ENCODE measurements at places on chromosomes 11 and 22.

DNA sequence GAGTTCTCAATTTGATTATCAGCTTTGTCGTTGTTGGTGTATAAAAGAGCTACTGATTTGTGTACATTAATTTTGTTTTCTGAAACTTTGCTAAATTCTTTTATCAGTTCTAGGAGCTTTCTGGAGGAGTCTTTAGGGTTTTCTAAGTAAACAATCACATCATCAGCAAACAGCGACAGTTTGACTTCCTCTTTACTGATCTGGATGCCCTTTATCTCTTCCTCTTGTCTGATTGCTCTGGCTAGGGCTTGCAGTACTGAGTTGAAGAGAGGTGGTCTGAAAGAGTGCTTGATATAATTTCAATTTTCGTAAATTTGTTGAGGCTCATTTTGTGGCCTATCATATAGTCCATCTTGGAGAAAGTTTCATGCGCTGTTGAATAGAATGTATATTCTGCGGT lies 213.0 kb downstream of the DLG2 start:
- no peak for DNase-seq

- DNase-seq = no peak
Measured at GRCh38 chr22:46963672-46964545, 201.5 kb downstream of the TBC1D22A start.

- DNase-seq = no peak
Measured at GRCh38 chr11:66457826-66458225, 8.9 kb upstream of the PELI3 start.

- no peak for DNase-seq
Measured at GRCh38 chr22:50436841-50437341, 37.9 kb downstream of the SBF1 start.

DNA sequence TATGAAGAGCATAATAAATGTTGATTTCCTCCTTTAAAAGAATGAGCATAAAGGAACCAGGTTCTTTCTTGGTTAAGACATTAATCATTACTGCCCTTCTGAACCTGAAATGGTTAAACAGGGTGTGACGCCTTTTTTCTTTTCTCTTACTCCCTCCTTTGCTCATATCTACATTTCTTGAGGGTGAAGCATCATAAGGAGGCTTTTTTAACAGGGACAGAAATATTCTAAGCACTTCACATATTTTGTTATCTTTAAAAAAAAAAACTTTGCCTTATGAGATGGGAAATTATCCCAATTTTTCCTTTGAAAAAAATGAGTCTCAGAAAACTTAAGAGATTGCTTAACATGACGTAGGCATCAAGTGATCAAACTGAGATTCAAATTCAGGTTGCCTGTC lies 1036.3 kb upstream of the TENM4 start:
- DNase-seq = no peak

GRCh38 chr11:30786256-30787110 lies 200.3 kb upstream of the MPPED2 start:
- no peak for DNase-seq

DNA sequence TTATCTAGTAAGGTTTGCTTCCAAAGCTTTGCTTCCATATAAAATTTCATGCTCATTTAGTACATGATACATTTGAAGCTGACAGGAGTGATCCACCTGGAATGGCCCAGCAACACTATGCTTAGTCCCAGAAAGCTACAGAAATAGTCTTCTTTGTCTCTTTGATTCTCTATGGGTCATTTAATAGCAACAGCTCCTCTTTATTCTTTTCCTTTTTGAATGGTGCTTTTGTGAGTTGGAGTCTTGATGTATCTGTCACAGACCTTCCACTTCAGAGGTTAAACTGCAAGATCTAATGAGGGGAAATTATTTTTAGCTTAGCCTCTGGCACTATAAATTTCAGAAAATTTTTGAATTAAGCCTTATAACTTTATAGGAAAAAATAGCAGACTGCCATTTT lies 509.5 kb downstream of the KCNA4 start:
- DNase-seq = no peak

DNA sequence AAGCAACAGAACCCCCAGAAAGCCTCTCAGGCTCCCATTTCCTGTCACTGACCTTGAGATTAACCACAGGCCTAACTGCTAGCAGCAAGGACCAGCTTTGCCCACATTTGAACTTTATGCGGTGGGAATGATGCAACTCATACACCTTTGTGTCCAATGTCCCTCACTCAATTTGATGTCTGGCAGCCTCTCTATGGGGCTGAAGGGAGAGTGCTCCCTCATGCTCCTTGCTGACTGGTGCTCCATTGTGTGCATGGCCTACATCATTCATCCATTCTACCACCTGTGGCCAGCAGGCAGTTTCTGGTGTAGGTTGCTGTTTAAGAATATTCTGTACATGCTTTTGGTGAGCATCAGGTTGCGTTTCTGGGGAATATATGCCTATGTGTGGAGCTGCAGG lies 31.9 kb downstream of the KCNQ1OT1 start:
- no peak for DNase-seq

- no peak for DNase-seq
Measured at GRCh38 chr11:37858398-37858797, 1260.4 kb upstream of the RAG2 start.

- no peak for DNase-seq
Measured at GRCh38 chr11:15692739-15693138, 578.0 kb downstream of the INSC start.

GRCh38 chr11:86671531-86672006 lies 847 bp downstream of the ME3 start:
- no peak for DNase-seq

GRCh38 chr22:39946126-39946502 lies 14.1 kb upstream of the TMA7B start:
- DNase-seq = no peak

DNA sequence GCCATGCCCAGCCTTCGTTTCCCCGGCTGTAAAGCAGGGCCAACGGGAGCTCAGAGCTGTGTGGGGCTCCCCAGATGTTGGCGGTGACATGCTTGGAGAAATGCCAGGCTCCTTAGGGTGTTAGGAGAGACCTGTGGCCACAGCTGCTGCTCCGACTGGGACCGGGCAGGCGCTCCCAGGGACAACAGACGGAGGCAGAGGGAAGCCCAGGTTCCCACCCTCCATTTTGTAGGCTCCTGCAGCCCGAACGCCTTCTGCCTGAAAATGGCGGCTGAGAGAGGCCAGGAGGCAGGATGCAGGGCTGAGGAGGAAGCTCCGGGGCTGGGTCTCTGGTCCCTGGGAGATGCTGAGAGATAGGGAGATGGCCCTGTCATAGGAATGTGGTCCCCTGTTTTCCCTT lies 10.0 kb downstream of the CD6 start:
- no peak for DNase-seq

- no peak for DNase-seq
Measured at GRCh38 chr11:35088676-35089075, 50.3 kb upstream of the CD44 start.

DNA sequence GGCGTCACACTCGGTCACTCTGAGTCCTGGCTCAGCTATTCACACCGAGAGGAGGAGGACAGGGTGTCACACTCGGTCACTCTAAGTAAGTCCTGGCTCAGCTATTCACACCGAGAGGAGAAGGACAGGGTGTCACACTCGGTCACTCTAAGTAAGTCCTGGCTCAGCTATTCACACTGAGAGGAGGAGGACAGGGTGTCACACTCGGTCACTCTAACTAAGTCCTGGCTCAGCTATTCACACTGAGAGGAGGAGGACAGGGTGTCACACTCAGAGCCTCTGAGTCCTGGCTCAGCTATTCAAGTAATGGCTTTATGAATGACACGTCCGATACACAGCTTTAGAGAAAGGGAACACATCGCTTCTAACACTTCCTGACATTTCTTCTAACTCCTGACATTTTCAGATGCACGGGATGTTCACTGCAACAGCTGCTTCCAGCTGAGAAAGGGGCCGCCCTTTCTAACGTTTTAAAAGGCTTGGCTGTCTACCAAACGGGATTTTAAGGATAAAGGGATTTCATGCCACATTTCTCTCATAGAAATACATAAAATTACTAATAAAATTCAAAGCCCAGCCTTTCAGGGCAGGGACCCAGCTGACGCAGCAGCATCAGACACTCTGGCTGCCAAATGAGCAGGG lies 28.1 kb downstream of the DRD4 start:
- DNase-seq = no peak

- DNase-seq = no peak
Measured at GRCh38 chr22:48800886-48801607, 1026.6 kb downstream of the BRD1 start.

DNA sequence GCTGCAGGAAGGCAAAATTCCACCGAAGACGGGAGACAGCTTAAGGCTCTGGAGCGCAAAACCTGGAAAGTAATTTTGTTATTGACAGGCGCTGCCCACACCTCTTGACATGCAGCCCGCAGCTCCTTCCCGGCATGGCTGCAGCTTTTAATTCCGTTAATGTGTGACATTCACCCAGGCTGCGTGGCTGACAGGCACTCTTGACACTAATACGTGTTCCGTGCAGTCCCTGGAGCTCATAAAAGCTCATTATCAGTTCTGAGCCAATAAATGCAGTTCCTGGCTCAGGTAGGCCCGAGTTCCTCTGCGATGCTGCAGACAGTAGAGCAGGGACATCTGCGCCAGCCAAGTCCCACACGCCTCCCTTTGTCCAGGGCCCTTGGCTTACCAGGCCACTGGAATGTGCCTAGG lies 34.8 kb downstream of the TSPAN18 start:
- DNase-seq = no peak

- no peak for DNase-seq
Measured at GRCh38 chr11:117593065-117593464, 204.0 kb downstream of the DSCAML1 start.

GRCh38 chr11:122597511-122597910 lies 58.0 kb upstream of the UBASH3B start:
- no peak for DNase-seq

DNA sequence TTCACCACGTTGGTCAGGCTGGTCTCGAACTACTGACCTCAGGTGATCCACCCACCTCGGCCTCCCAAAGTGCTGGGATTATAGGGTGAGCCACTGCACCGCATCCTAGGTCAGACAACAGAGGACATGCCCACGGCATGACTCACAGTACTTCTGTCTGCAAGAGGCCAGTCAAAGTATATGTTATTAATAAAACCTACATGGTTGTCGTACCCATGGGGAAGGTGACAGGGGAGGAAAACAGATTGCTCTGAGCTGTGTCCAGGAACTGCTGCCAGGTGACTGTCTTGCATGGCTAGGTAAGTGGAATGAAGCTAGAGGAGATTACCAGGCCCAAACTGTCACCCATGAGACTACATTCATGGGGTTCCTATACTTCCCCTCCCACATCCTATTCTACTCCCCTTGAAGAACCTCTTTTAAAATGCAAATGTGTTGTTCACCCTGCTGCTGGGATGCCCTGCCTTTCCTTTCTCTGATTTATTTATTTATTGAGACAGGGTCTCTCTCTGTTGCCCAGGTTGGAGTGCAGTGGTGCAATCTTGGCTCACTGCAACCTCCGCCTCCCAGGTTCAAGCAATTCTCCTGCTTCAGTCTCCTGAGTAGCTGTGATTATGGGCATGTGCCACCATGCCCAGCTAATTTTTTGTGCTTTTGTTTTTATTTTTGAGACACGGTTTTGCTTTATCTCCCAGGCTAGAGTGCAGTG lies 2.0 kb upstream of the NLRX1 start:
- no peak for DNase-seq

DNA sequence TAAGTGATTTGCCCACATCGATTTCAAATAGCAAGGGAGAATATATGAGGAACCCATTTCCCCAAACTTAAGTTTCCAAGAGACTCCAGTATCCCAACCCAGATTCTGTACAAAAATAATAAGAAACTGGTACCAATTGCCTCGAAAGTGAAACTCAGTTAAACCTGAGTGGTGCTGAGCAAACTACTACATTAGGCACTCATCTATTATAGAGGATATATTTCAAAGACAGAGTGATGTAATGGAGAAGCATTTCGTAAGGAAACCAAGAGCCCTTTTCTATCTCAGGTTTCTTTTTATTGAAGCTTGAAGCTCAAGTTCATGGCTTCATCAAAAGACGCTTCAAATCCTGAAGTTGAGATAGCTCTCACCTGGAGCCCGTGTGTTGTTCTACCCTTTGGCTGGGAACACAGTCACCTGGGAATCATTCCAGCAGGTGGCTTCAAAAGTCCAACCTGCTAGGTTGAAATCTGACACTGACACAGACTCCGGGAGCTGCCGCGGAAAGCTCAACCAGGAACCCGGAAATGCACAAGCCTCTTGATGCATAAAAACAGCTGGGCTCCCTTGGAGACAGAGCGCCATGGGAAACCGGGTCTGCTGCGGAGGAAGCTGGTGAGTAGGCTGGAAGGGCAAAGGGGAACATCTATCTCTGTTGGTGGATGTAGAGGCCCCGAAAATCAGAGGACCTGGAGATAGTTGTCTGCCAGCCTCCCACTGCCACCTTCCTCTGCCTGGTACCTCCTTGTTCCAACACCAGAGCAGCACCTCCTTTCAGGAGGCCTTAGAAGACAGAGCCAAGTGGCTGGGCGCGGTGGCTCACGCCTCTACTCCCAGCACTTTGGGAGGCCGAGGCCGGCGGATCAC lies at the start of gene C11orf52:
C11orf52 (plus strand) TSS at position 524 of the 867 bp plus-strand sequence; CDS start at position 584, 60 bp downstream.
- no peak for DNase-seq

DNA sequence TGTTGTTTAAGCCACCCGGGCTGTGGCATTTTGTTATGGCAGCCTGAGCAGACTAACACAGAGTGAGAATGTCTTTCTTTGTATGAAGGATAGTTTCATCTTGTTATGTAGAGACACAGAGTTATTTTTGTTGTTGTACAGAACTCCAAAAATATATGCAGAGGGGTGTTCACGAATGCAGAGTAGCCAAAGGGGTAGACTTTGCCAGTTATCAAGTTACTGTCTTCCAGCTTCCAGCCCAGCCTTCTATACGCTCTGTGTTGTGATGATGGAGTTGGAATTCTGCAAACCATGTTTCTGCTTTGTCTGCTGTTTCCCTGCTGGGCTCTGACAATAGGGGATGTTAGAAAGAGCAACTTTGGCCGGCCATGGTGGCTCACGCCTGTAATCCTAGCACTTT lies 44.1 kb downstream of the RPS6KA4 start:
- no peak for DNase-seq

- DNase-seq = peak; percentile 16
Measured at GRCh38 chr11:108654994-108655631, 9.8 kb upstream of the DDX10 start.

DNA sequence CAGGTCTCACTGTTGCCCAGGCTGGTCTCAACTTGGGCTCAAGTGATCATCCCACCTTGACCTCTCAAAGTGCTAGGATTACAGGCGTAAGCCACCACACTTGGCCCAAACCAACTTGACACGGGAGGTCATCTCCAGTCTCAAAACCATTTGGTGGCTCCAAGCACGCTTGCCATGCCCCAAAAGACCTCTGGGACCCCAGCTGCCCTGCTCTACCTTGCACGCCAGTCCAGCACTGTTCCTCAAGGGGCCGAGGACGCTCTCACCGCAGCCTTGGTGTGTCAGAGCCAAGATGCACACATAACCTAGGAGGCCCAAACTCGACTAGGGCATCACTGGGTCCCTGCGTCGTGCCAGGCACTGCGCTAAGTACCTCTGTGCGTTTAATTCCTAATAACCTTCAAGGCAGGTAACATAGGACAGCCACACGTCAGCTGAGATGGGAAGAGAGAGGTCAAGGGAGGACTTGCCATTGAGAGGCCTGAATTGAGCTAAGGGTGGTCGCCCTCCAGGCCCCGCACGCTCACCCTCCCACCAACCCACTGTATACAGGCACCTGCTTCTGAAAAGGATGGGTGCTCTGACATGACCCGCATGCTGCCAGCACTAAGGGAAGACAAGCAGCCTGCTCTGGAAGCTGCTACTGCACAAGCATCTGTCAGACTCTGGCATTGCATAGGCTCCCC lies 4.6 kb upstream of the GAS2L1 start:
- DNase-seq = no peak

All from activated naive CD4-positive, alpha-beta T cell treated with anti-CD3 and anti-CD28 coated beads, Interleukin-2, amount 50 U/mL, for 16 hours (primary cell).